ENCODE measurements at places on chromosomes 12 and 14.

DNA sequence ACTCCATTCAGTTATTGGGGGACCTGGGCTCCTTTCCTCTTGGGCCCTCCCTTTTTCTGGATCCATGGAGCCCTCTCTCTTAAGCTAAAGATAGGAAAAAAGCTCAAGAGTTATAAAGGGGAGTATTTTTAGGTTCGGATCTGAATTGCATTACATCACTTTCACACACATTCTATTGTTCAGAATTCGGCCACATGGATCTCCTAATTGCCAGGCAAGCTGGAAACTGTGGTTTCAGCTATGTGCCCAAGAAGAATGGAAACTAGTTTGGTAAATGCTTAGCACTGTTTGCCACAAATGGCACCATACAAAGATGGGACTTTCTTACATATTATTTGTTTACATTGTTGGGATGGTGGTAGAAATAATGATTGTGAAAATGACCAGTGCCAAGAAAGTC is 145.6 kb downstream of the LRIG3 start:
- no peak for DNase-seq

DNA sequence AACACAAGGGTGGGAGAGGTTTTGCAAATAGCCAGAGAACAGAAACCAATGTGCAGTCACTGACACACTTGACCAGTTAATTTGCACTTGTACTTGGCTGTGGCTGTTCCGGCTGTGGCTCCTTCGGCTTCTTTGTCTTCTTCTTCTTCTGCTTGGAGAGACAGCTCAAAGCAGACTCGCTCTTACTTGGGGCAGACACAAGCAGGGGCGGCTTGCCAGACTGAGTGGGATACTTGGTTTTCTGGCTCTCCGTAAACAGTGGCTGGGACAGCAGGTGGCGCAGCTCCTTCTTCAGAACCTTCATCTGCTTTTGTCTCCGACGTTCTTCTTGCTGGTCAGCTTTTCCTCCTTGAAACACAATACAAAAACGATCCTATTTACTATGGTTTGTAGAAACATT is 25.0 kb downstream of the OTUB2 start:
- DNase-seq, result no peak

- DNase-seq, result peak; percentile 22
Observed at GRCh38 chr14:64654246-64654900, 49.9 kb upstream of the PLEKHG3 start.

DNA sequence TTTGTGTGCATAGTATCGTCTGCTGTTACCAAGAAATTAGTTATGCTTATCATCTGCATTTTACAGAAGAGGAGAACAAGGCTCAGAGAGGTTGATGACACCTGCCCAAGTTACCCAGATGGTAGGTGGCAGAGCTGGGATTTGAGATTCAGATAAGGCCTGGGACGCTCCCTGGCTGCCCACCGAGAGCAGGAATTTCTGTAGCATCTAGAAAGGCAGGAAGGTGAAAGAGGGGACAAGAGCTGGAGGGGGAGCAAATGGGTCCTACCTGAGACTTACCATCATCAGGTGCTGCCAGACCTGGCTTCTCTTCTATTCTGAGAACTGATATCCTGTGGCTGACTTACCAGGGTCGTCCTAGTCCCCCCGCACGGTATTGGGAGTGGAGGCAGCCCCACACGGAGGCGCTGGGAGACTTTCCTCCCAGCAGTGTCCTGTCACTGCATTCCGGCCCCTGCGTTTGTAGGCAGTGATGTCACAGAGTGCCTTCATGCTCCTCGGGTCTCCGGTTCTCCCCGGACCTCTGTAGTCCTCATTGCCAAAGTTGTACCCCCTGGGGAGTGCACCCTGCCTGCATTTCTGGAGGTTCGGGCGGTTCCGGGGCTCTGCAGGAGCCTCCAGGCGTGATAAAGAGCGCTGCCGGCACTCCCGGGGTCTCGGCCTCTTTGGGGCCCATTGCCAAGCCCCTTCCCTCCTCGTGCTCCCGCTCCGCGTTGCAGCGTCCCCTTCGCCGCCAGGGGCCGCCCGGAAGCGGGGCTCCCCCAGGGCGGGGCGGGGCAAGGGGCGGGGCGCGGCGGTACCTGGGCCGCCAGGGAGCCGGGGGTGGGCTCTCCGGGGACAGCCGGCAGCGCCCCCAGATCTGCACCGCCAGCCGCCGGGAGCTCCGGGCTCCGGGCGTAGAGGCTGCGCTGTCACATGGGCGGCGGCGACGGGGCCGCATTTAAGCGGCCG is at the start of gene CABP1:
CABP1 (plus strand) TSS at position 856 of the 951 bp plus-strand sequence; CDS start at position 916, 60 bp downstream.
- peak; percentile 55 for DNase-seq

GRCh38 chr12:95836630-95837239 is 22.0 kb upstream of the SNRPF start:
- no peak for DNase-seq

DNA sequence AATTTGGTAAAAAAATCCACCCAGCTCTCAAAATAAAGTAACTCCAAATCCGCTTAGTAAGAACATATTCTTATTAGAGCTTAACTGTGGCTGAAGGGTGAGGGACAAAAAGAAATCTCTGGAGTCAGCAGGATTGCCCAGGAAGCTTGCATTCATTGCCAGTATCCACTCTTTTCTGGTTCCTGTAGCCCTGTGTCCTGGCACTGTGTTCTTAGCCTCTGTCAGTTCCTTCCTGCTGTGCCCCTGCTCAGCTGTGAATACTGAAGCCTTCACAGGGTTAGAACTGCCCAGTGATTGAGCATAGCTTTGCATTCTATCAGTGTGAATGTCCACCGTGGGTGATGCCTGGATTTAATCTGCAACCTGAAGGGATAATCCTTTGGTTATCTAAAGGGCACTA is 266.9 kb upstream of the PELI2 start:
- no peak for DNase-seq

GRCh38 chr12:123490089-123490488 is 32.1 kb downstream of the SNRNP35 start:
- DNase-seq, result no peak

All from CD4-positive, alpha-beta T cell treated with Interleukin-2 at 100 ng/mL for 4 hours (primary cell).